ENCODE measurements at places on chromosomes 2 and 18.

DNA sequence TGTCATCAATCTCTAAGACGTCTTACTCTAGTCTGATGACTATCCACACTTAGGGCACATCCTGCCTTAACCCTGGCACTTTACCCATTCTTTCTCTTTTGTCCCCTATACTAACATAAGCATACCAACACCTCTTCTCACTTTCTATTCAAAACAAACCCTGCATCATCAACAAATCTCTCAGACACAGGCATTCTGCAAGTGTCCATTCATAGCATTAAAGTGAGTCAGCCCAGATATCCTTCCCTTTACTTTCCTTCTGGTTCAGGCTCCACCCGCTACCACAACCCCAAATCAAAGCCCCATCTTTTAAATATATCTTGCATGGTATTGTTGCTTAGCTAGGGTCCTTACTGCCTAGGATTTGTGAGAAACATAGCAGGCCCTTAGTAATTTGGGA is 3.8 kb downstream of the GRB14 start:
- no peak for DNase-seq

GRCh38 chr2:239895116-239895515 is 130.0 kb downstream of the NDUFA10 start:
- DNase-seq = no peak

DNA sequence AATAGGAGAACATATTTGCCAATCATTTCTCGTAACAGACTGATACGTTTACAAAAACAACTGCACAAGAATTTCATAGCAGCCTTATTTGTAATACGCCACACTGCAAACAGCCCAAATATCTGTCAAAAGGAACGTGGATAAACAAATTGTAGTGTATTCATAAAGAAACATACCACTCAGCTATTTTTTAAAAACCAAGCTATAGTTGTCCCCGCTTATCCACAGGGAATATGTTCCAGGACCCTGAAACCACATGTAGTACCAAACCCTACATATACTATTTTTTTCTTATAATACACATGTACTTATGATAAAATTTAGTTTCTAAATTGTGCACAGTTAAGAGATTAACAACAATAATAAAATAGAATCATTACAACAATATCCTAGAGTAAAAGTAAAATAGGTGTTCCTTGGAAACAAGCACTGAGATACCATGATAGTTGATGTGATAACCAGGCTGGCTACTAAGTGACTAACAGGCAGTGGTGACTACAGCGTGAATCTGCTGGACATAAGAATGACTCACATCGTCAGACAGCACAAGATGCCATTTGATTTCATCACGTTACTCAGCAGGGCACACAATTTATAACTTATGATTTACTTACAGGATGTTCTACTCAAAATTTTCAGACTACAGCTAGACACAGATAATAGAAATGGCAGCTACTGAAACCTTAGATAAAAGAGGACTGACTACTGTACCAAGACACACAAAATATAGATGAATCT is 367.4 kb downstream of the NCKAP5 start:
- no peak for DNase-seq

DNA sequence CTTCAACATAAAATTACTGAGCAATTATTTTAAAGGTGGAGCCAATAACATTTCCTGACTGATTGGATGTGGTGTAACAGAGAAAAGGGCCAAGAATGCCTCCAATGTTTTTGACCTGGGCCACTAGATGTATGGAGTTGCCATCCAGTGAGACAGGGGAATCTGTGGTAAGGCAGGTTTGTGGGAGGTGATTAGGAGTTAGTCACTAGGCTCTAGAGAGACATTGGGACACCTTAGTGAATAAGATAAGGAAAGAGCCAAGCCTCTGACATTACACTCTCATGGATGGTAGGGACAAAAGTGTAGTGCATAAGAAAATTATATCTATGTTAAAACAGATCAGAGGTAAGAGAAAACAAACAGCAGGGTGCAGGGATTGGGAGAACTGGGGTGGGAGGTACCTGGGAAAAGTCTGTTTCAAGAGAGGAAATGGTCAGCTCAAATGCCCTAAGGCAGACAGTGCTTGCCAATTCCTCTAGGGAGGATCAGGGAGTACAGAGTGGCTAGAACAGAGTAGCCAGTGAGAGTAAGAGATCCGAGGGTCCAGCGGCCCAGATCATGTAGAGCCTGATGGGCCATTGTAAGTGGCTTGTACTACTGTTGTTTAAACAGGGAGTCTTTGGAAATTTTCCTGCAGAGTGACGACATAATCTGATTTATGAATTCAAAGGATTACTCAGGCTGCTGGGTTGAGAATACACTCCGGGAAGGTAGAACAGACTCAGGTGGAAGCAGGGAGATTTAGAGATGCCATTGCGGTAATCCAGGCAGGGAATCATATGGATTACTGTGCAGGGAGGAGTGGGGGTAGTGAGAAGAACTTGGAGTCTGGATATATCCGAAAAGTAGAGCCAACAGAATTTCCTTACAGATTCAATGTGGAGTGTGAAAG is 45.7 kb upstream of the CUL3 start:
- no peak for DNase-seq

DNA sequence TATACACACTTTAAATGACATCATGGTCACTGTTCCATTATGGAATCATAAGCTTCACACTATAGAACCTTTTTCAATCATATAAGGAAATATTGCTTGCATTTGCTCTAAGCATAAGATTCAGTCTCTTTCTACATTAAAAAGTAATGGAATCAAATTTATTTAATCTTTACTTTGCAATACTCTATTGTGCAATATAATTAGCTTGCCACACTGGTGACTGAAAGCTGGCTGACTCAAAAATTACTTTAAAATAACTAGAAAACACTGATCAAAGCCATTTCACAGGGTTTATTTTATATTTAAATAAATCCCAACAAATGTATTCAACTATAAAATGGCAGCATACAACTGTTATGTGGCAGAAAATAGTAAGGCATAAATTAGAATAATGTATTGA is 13.2 kb upstream of the ORC2 start:
- DNase-seq = no peak
